ENCODE measurements at places on chromosomes 5 and 9.

DNA sequence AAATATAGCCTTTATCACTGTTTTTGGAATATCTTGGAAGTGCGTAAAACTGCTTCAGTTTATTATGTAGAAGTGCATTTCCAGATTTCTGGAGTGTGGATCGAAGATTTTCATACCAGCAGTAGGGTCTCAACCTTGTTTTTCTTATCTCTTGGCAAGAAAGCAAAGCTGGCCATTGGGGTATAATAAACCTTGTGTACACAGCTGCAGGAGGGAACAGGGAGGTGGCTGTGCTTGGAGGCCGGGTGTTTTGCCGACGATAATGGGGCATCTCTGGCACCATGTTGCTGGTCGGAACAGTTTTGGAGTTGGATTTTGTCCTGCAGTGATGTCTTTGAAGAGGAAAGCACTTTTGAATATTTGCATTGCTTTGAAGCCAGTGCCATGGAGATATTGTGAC lies 308.8 kb upstream of the DMRT1 start:
- no peak for DNase-seq

DNA sequence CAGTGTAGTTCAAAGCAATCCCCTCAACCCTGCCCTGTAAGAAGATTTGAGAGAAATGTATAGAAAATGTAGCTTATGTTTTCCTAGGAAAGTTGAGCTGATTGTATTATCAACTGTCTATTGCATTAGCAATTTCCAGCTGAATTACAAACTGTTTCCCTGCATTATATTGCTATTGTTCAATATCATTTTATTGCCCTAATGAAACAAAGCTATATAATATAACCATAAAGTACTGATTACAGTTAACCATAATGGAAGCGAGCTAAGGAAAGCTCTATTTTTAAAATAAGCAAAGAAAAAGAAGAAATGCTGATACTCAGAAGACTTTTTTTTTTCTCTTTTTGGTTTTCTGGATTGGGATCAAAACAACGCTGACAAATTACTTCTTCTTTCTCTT lies 228.3 kb downstream of the EFNA5 start:
- no peak for DNase-seq

DNA sequence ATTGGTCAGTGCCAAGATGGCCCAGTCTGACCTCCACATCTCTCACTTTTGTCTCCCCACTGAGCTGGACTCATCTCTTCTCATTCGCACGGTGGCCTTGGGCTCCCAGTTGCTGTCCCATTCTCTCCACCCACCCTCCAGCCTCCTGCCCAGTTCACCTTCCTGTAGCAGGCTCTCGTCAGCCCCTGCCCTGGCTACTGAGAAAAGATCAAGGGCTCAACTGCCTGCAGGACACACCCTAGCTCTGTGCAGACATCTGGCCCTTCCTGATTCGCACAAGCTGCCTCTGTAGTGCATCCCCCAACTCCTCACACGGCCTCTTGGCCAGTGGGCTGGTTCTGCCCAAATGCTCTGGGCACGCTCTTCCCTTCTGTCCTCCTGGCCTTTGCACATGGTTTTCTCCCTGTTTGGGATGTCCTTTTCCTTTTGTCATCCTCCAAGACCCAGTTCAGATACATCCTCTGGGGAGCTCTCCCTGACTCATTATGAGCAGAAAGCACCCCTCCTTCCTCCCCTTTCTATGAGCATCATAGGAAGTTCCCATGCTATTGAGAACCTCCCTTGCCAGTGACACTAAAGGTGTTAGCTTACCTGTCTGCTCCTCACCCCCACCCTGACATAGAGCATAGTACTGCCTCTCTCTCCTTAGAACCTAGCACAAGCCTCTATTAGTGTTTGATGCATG lies 78.5 kb upstream of the TGFBR1 start:
- DNase-seq, result no peak

- DNase-seq, result no peak
Observed at GRCh38 chr5:124650951-124651662, 95.3 kb downstream of the ZNF608 start.

- no peak for DNase-seq
Observed at GRCh38 chr5:97458851-97459250, 275.8 kb upstream of the RIOK2 start.

GRCh38 chr5:172913117-172913850 lies 45.9 kb upstream of the RPL26L1 start:
- no peak for DNase-seq

DNA sequence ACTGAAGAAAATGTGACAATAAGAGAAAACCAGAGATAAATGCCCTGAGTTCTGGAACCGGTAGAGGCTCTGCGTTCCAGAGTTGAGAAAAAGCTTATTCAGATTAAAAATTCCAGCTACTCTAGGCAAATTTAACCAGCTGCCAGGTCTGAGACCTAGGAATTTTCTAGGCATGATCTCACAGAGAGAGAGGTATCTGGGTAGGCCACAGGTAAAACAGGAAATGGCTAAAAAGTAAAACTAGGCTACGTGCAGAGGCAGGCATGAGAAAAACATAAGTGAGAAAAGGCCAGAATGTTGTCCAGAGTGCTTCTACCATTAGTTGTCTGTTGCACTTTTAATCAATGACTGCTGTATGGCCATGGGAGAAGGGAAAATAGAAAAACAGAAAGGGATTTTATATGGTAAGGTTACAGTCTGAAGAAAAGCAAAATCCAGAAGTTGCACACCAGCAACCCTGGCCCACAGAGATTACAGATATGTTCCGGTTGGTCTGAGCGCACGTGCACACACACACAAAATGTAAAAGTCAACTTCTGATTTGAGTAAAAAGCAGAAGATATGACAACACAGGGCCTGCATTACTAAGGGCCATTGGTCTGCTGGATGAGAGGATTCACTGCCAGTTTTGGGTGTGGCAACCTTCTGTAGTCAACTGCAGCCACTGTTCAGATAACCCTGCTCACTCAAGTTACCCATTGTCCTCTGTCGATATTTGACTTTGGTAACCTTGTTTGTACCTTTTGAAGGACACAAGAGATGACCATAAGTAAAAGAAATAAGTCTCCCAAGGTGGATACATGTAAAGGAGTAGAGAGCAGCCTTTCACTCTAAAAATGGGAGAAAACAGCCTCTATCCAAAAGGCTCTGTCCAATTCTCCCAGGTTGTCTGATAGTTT lies 266.0 kb downstream of the DTWD2 start:
- peak; percentile 28 for DNase-seq

GRCh38 chr5:100623719-100624118 lies 88.5 kb downstream of the FAM174A start:
- peak; percentile 73 for DNase-seq

DNA sequence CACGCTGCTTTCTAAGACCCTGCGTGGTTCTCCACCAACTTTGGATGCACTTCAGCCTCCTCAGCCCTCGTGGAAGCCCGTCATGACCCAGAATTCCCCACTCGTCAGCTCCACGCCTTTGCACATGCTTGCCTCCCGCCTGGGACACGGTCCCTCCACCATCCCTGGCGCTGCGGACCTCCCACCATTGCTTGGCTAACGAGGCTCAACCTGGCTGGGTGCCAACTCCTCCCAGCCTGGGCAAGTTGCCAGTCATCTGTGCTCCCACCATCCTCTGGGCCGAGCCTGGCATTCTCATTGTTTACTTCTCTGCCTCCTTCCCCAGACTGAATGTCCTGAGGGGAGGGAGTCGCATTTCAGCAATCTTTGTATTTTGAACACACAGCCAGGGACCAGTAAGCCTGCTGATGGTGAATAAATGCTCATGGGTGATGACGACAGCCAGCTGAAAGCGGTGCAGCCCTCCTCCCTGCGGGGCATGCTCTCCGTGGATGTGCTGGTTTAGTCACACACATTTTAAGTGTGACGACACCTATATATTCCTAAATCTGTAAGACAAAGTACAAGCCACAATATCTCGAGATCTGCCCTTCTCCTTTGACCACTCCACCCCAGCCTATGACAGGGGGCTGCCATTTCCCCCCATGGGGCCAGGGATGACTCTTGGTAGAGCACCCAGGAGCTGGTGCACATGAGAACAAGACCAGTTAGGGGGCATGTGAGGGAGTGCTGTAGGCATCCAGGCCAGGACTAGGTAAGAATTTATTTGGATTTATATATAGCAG lies 37.6 kb downstream of the ANKRD33B start:
- peak; percentile 71 for DNase-seq

DNA sequence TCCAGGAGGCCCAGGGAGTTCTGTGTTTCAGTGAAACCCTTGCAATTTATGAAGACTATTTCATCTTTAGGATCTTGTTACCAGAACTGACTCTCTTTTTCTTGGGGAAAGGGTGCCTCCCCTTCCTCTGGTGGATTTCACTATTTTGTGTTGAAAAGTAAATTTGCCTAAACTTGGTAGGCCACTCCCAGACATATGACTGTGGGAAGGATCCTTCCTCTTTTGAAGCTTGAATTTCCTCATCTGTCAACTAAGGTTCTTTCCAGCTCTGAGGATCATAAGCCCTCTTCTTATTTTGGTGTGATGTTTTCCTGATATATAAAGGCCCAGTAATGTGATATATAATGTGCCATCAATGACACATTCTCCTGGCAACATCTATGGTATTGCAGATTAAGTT lies 59.1 kb upstream of the ZFAND5 start:
- DNase-seq, result peak; percentile 19

DNA sequence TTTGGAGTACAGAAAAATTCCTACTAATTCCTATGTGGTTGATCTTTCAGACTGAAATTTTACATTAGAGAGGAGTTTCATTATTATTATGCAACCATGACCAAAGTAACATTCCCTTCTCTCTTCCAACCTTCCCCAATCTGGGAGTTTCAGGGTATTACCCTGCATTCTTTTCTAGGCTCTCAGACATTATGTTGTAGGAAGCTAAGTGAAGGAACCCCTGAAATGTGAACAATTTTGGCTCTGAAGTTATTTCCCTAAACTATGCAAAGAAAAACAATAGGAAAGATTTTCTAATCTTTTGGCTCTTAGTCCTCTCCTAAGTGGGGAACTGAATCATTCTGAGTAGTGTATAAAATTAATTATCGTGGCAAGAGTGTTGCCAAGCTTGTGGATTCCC lies 63.3 kb upstream of the ZFAND5 start:
- no peak for DNase-seq

DNA sequence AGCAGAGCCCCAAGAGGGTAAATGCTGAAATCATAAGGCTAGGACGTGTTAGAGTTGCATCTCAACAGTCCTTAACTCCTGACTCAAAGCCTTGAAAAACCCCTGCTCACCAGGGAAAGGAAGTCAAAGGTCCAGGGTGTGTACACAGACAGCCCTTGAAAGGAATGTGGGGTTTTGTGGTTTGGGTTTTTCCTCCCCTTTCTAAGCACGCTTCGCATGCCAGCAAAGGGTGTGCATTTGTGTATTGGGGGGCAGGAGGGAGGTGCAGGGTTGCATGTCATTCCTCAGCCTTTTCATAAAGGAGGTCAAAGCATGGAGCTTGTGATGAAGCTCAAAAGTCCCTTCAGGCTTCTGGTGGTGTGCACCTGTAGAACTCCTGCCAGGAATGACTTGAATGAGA lies 17.3 kb upstream of the XPA start:
- peak; percentile 45 for DNase-seq

- DNase-seq, result no peak
Observed at GRCh38 chr5:73376618-73377170, 71.9 kb downstream of the FOXD1 start.

GRCh38 chr5:39016587-39017275 lies 57.5 kb downstream of the RICTOR start:
- peak; percentile 30 for DNase-seq

- DNase-seq, result no peak
Observed at GRCh38 chr5:14713476-14714390, 49.2 kb downstream of the OTULIN start.

DNA sequence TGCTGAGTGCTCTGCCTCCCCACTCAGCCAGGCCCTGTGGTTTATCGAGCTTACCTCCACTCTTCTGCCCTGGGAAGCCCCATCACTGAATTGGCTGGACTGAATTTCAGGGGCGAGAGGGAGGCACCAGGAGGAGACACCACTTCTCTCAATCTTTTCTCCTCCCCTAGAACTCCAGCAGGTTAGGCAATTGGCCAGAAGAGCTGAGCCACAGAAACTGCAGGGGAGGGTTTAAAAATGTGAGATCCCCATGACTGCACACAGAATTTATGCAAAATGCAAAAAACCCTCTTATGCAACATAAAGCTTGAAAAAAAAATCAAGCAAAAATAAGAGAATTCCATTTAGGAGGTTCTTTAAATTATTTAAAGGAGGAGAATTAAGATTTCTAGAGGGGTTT lies 29.9 kb downstream of the TUT7 start:
- no peak for DNase-seq

GRCh38 chr5:177087398-177088005 lies 787 bp downstream of the FGFR4 start:
- DNase-seq, result no peak

DNA sequence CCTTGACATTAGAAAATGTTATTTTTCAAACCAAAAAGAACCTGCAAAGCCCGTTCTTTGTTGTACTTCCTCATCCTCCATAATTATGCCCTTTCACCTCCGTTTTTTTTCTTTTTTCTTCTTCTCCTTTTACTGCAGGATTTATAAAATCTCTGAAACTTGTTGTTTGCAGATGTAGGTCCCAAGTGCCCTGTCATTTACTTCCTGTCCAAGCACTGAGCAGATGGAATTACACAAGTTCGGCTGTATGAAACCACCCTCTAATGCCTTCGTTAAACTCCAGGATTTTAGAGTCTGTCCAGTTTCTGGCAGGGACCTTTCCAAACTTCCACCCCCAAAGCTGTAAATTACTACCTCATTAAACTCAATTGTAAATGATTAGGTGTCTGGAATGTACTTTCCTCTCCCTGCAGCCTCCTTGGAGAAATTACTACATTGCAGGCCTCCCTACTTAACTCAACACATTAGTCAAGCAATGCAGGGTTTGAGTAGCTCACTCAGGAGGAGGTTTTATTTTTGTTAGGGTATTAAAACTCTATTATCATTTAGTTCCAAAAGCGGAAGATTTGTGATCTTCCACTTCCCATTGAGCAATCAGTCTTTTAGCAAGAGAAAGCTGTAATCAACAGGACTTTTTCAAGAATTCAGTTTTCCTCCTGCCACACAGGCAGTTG lies 125.6 kb upstream of the LPAR1 start:
- peak; percentile 46 for DNase-seq

- DNase-seq, result no peak
Observed at GRCh38 chr5:8341406-8341805, 472.5 kb downstream of the MTRR start.

Measured in hematopoietic multipotent progenitor cell treated with erythropoietin and hydrocortisone succinate and interleukin-3 and kit ligand, for 4 days (in vitro differentiated cells).